ENCODE measurements at places on chromosomes 2 and 18. TPM values are rescaled to one million over a fixed set of nuclear protein-coding genes. Genes with fewer than 3 reads are reported as not detected.
A peak's percentile ranks its signal among the peaks of the same experiment; 100 is the strongest.

The INHBB gene
- 3.6 TPM for total RNA-seq

The RAD51AP2 gene
- total RNA-seq, result not detected

The SNTG2 gene
- 18.7 TPM for total RNA-seq

The KCNJ3 gene
- 0.33 TPM for total RNA-seq

The TSPYL6 gene
- not detected for total RNA-seq

The ECEL1 gene
- 0.26 TPM for total RNA-seq

The PCARE gene
- total RNA-seq, result not detected

The ADGRF3 gene
- total RNA-seq, result not detected

The IL1B gene
- total RNA-seq, result 1.3 TPM

The HOXD11 gene
- not detected for total RNA-seq

- no peaks in the 10 kb centered on the region for H3K4me1 ChIP-seq
- H3K27me3 ChIP-seq, result no peaks in the 10 kb centered on the region
- no peak overlapping the region for H3K27ac ChIP-seq
- no peak overlapping the region for H3K4me3 ChIP-seq
Measured at GRCh38 chr2:44825702-44826101, 115.8 kb upstream of the SIX3 start.

DNA sequence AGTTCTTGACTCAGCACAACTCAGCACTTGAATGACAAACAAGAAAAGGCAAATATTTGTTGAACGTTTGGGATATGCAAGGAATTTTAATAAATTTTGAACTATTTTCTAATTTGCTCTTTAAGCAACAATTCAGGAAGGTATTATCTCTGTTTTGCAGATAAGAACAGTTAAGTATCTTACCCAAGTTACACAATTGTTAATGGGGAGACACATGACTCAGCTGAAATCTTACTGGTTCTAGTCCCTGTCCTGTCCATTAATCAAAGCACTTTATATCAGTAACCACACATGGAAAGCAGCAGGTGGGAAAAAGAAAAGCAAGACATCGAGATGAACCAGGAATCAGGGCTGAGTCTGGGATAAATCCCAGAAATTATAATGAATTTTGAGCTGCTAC lies 493.9 kb upstream of the PIK3C3 start:
- H3K4me3 ChIP-seq, result no peak overlapping the region
- no peaks in the 10 kb centered on the region for H3K27me3 ChIP-seq
- H3K4me1 ChIP-seq, result no peaks in the 10 kb centered on the region
- DNase-seq, result no peak

- H3K27me3 ChIP-seq, result no peaks in the 10 kb centered on the region
- H3K27ac ChIP-seq, result no peak overlapping the region
- H3K4me3 ChIP-seq, result no peak overlapping the region
- no peak for DNase-seq
- no peaks in the 10 kb centered on the region for H3K36me3 ChIP-seq
Measured at GRCh38 chr2:222978850-222979249, 73.1 kb upstream of the KCNE4 start.

- peaks cover 20% of the 10 kb centered on the region for H3K4me1 ChIP-seq
- H3K27me3 ChIP-seq, result peaks cover 4% of the 10 kb centered on the region
- no peak overlapping the region for H3K27ac ChIP-seq
- DNase-seq, result no peak
- no peaks in the 10 kb centered on the region for H3K36me3 ChIP-seq
- no peak overlapping the region for H3K4me3 ChIP-seq
Measured at GRCh38 chr2:230129343-230129742, 60.6 kb upstream of the SLC16A14 start.

GRCh38 chr2:145260081-145260480 lies 740.2 kb upstream of the ZEB2 start:
- DNase-seq, result no peak
- no peaks in the 10 kb centered on the region for H3K36me3 ChIP-seq
- H3K4me1 ChIP-seq, result no peaks in the 10 kb centered on the region
- no peaks in the 10 kb centered on the region for H3K27me3 ChIP-seq
- no peak overlapping the region for H3K4me3 ChIP-seq

- no peak for DNase-seq
- no peaks in the 10 kb centered on the region for H3K36me3 ChIP-seq
- H3K27me3 ChIP-seq, result no peaks in the 10 kb centered on the region
- no peak overlapping the region for H3K4me3 ChIP-seq
Measured at GRCh38 chr18:61926532-61926931, 33.7 kb upstream of the RNF152 start.

GRCh38 chr2:29865512-29865911 lies 55.9 kb downstream of the ALK start:
- no peak for DNase-seq
- no peaks in the 10 kb centered on the region for H3K4me1 ChIP-seq
- no peak overlapping the region for H3K4me3 ChIP-seq
- no peaks in the 10 kb centered on the region for H3K27me3 ChIP-seq
- H3K36me3 ChIP-seq, result no peaks in the 10 kb centered on the region
- H3K27ac ChIP-seq, result no peak overlapping the region

GRCh38 chr18:8478166-8478967 lies 130.9 kb upstream of the RAB12 start:
- no peak overlapping the region for H3K27ac ChIP-seq
- no peaks in the 10 kb centered on the region for H3K36me3 ChIP-seq
- no peak overlapping the region for H3K4me3 ChIP-seq
- H3K4me1 ChIP-seq, result no peaks in the 10 kb centered on the region

GRCh38 chr2:201223089-201224073 lies 37.0 kb upstream of the CASP8 start:
- H3K27ac ChIP-seq, result no peak overlapping the region
- H3K4me1 ChIP-seq, result peaks cover 17% of the 10 kb centered on the region
- DNase-seq, result no peak
- no peak overlapping the region for H3K4me3 ChIP-seq

DNA sequence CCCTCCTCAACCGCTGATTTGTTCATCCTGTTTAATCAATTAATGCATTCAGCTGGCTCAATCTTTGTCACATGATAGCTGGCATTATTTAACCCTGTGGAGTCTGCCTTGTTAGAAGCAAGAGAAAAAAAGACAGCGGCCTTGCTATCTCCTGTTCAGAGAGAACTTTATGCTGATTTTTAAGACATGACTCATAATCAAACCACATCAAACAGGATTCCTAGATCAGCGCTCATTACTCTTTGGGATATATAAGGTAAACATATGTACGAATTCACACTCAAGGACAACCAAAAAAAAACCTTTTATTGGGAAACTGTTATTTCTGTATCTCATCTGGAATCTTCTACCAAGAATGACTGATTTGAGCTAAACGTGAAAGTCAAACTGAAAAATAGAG lies 195.1 kb downstream of the C1D start:
- H3K4me1 ChIP-seq, result no peaks in the 10 kb centered on the region
- H3K27me3 ChIP-seq, result no peaks in the 10 kb centered on the region
- H3K27ac ChIP-seq, result no peak overlapping the region
- H3K4me3 ChIP-seq, result no peak overlapping the region
- DNase-seq, result no peak
- H3K36me3 ChIP-seq, result no peaks in the 10 kb centered on the region

DNA sequence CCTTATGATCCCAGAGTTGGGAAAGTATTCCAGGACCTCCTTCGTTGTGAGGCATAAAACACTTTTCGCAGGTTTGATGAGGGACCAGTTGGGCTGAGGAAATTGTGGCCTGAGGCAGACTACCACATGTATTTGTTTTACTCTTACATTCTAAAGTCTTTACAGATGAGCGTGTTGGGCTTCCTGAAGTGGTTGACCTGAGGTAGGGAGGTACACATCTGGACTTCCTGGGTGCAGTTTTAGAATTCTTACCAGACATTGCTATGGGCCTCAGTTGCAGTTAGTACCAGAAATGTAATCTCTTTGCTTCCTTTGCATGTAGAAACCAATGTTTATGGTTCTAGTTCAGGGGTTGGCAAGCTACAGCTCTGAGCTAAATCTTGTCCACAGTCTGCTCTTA lies 48.7 kb downstream of the COA5 start:
- no peak for DNase-seq
- H3K4me3 ChIP-seq, result no peak overlapping the region
- H3K27me3 ChIP-seq, result no peaks in the 10 kb centered on the region

- no peaks in the 10 kb centered on the region for H3K27me3 ChIP-seq
- H3K36me3 ChIP-seq, result no peaks in the 10 kb centered on the region
- DNase-seq, result no peak
- H3K4me3 ChIP-seq, result no peak overlapping the region
- no peaks in the 10 kb centered on the region for H3K4me1 ChIP-seq
Measured at GRCh38 chr2:70570041-70570661, 16.5 kb upstream of the TGFA start.

GRCh38 chr2:80059447-80059846 lies 245.1 kb downstream of the LRRTM1 start:
- H3K4me1 ChIP-seq, result no peaks in the 10 kb centered on the region
- H3K36me3 ChIP-seq, result no peaks in the 10 kb centered on the region
- no peaks in the 10 kb centered on the region for H3K27me3 ChIP-seq
- no peak for DNase-seq
- no peak overlapping the region for H3K4me3 ChIP-seq

- H3K36me3 ChIP-seq, result no peaks in the 10 kb centered on the region
- no peak overlapping the region for H3K4me3 ChIP-seq
- peaks cover 41% of the 10 kb centered on the region for H3K4me1 ChIP-seq
- H3K27ac ChIP-seq, result no peak overlapping the region
Measured at GRCh38 chr2:61460163-61460562, 10.7 kb downstream of the USP34 start.

DNA sequence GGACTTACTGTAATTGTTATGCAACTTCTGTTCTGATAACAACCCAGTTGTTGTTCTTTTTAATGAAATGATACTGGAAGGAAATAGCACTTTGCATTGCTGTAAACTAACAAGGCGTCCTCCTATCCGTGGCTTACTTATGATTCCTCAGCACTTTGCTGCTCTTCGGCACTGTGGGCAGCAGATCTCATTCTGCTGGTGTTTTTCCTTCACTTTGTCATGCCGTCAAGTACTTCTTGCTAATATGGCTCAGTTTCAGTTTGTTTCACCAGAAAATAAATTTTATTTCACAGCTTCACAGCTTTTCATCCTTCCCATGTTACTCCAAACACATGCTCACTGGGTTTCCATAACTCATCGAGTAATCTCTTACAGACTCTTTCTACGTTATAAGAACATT lies 289.3 kb downstream of the MEIS1 start:
- H3K27me3 ChIP-seq, result no peaks in the 10 kb centered on the region
- no peak overlapping the region for H3K27ac ChIP-seq

- H3K4me1 ChIP-seq, result no peaks in the 10 kb centered on the region
- H3K27me3 ChIP-seq, result no peaks in the 10 kb centered on the region
- DNase-seq, result no peak
- no peaks in the 10 kb centered on the region for H3K36me3 ChIP-seq
- no peak overlapping the region for H3K4me3 ChIP-seq
Measured at GRCh38 chr2:72003796-72004195, 143.9 kb downstream of the CYP26B1 start.

- peaks cover 2% of the 10 kb centered on the region for H3K36me3 ChIP-seq
- DNase-seq, result no peak
- H3K4me3 ChIP-seq, result peak overlapping the region; percentile 92
Measured at GRCh38 chr18:26089293-26090129, 902 bp downstream of the SS18 start.

DNA sequence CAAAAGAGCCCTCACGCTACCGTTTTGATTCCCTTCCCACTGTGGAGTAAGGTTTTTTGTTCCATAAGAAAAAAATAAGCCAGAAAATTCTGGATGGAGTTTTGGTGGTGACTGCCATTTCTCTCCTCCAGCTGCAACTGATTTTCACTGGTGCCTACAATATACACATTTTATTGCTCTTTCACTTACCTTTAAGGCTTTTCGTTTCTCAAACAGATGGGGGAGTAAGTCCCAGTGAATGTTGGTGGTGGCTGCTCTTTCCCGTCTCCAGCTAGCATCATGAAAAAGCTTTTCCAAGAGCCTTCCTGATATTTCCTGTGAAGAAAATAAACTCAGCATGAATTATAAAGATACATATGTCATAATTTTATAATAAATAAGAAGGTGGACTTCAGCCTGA lies 932.5 kb upstream of the PIK3C3 start:
- no peak for DNase-seq
- H3K27me3 ChIP-seq, result no peaks in the 10 kb centered on the region
- H3K36me3 ChIP-seq, result no peaks in the 10 kb centered on the region
- H3K4me1 ChIP-seq, result no peaks in the 10 kb centered on the region

DNA sequence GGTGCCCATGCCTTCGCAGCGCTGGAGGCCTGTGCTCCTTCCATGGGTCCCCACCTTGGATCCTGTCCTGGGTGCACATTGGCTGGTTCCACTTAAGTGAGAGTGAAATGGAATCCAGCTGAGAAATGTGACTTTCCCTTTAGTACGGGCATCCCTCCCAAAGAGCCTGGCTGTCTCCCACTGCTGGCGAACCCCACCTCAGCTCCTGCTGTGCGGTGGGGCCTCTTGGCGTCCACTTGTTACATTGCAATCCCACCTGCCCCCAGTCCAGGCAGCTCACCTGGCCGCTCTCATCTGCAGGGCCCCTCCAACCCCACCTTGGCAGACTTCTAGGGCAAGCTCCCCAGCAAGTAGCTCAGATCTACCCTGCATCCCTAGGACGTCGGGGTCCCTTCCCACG lies 35.5 kb upstream of the GNAL start:
- no peak for DNase-seq
- H3K36me3 ChIP-seq, result no peaks in the 10 kb centered on the region
- peaks cover 7% of the 10 kb centered on the region for H3K4me1 ChIP-seq
- no peak overlapping the region for H3K4me3 ChIP-seq
- no peak overlapping the region for H3K27ac ChIP-seq
- no peaks in the 10 kb centered on the region for H3K27me3 ChIP-seq

DNA sequence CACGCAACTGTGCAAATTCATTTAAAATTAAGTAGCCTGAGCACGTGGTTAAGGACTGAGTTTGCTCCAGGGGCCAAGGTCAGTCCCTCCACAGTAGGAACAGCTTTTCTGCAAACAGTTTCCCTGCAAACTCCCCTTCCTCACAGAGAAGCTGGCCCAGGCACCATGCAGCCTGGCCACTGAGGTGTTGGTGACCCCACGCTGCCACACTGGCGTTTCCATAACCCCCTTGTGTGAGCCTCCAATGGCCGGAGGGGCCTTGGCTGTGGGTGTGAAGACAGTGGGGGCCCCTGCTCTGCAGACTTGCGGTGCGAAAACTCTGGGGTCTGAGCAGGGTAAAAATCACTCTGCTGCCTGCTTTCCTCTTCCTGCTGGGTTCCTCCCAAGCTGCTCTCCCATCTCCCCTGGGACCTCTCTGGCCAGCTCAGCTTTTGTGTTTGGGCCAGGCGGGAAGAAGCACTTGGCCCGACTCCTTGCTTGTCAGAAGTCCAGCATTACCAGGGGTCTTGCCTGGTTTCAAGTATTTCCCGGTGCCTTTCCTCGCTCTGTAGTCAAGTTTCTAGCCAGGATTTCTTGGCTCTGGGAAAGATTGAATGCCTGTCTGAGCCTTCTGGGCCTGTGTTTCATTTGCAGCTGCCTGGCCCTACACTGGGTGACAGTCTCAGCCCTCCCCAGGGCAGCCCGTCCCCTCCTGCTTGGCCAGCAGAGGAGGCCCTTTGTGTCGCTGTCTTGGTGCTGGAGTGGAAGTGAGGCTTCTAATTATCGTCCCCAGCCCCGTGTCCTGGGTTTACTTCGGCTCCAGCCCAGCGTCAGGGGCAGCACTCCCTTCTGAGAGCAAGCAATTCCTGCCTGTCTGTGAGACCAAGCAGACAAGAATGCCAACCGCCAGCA lies 131.4 kb upstream of the SLC1A4 start:
- no peaks in the 10 kb centered on the region for H3K27me3 ChIP-seq
- no peak overlapping the region for H3K4me3 ChIP-seq
- DNase-seq, result peak; percentile 43
- peak overlapping the region; percentile 25 for H3K27ac ChIP-seq
